ENCODE measurements at places on chromosomes 7 and 10.

DNA sequence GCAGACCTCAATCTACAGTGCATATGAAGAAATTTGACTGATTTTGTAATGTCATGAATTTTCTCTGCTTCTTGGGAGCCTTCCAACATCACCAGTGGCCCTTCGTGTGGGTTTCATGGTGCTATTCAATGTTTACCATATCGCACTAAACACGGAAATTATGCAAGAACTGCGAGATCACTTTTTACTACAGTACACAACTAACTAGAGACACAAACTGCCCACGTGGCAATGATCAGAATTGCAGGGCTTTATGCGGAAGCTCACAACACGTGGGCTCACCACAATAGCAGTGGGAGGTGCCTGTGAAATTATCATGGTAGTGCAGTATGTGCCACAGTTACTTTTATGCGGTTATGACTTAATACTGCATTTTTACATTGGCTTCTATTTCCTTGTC is 449.7 kb upstream of the KLF6 start:
- DNase-seq, result no peak

- DNase-seq, result no peak
Measured at GRCh38 chr10:86944031-86944419, 13.4 kb downstream of the MMRN2 start.

- DNase-seq, result no peak
Measured at GRCh38 chr7:66542049-66542448, 86.6 kb upstream of the KCTD7 start.

- no peak for DNase-seq
Measured at GRCh38 chr10:80405626-80406025, 2.7 kb upstream of the PRXL2A start.

GRCh38 chr7:131449373-131449902 is 107.0 kb downstream of the PODXL start:
- DNase-seq, result no peak

DNA sequence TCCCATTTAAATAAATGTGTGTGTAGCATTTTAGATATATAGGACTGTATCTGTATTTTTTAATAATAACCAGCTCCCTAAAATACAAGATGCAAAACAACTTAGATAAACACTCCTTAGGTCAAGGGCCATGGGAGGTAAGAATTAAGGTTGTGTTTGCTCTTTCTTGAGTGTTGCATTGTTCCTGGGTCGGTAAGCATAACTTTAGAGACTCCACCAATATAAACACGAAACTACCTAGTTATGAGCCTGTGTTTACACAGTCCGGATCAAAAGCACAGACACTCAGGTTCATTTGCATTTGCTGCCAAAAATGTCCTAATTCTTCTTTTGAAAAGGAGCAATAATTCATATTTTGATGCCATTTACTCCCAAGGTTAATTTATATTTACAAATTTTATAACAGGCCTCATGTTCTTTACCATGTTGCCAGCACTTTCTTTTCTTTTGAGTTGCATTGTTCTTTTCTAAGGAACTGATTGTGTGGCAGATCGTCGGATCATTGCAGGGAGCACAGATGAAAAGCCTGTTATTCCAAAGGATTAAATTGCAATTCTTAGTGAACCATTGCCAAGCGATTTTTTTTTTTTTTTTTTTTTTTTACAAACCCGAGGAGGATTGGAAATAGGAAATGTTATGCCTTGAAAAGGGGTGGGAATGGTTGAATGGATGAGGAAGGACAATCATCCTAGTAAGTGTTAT is 45.8 kb upstream of the GLCCI1 start:
- no peak for DNase-seq

DNA sequence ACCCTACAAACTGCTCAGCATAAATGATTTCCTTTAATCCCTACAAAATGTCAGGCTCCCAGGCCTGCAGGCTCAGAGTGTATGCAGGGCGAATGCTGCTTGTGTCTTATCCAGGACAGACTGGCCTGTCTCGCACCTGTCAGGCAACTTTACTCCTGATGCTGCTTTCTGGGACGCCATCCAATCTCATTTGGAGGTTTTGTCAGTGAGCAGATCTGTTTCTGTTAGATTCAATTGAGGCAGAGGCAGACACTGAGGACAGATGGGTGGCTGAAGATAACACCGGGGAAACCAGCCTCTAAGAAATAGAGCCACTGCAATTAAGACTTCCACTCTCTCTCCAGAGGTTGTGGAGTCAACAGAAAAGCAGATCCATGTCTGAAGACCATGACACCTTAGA is 115.6 kb downstream of the DPP6 start:
- DNase-seq, result no peak

DNA sequence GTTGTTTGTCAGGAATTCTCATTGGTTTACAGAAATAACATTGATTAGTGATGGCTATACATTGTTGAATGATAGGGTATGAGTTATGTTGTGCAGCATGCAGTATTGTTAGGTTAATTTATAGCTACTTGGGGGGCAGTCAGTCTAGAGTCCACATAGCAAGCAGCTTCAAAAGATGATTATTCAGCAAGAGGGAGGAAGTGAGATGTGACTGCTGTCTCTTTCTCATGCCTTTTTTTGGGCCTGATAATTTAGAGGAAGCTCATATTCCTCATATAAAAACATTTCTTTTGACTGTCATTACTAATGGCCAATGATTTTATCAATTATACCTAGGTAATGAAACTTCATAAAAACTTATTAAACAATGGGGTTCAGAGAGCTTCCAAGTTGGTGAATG is 3.4 kb upstream of the TBRG4 start:
- DNase-seq, result no peak

- no peak for DNase-seq
Measured at GRCh38 chr10:28623483-28623882, 53.8 kb upstream of the BAMBI start.

DNA sequence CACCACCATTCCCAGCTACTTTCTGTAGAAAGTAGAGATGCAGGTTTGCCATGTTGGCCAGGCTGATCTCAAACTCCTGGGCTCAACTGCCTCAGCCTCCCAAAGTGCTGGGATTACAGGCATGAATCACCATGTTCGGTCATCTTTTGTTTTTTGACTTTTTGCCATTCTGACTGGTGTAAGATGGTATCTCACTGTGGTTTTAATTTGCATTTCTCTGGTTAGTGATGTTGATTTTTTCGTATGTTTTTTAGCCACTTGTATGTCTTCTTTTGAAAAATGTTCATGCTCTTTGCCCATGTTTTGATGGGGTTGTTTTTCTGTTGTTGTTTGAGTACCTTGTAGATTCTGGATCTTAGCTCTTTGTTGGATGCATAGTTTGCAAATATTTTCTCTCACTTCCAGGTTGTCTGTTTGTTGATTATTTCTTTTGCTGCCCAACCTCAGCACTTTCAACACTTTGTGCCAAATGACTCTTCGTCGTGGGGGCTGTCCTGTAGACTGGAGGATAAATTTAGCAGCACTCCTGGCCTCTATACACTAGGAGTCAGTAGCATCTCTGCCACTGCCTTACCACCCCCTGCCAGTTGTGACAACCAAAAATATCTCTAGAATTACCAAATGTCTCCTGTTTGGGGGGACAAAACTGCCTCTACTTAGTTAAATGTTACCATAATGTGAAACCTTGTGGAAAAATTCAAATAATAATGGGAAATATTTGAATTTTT is 6.5 kb upstream of the CPED1 start:
- DNase-seq, result no peak

GRCh38 chr10:31321396-31321941 is 2.5 kb downstream of the ZEB1 start:
- peak; percentile 67 for DNase-seq

DNA sequence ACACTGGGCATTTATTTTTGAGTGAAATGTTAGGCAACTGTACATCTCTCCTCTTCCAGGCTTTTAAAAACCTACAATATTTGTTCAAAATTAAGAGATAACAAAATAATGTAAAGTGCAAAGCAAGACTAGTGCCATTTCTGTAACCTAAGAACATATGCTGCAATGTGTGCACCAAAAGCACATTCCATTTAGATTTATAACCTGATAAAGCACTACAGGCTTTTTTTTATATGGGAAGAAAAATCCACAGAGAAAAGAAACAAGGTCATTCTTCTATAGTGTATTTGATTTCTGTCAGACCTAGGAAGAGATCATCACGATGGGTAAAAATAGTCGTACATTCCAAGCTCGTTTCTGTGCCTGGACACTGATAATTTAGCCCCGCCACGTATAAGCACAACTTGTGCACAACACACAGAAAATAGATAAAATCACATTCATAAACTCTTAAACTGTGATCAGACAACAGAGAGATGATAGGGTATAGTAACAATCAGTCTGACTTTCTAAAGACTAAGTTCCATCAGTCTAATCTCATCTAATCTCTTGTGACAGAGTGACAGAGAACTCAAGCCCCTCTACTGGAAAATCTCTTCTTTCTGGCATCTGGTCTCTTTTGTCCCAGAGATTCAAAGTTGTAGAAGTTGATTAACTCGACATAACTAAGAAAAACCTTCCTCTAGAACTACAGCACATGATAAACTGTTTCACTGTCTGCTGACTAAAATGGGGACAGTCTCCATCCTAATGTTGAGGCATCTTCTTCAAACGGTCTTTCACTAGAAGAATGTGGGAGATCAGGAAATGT is 6.7 kb downstream of the LAMB1 start:
- no peak for DNase-seq

GRCh38 chr7:69951458-69951857 is 353.2 kb downstream of the AUTS2 start:
- DNase-seq, result no peak

GRCh38 chr10:63666836-63667383 is 145.7 kb downstream of the REEP3 start:
- peak; percentile 59 for DNase-seq

- DNase-seq, result no peak
Measured at GRCh38 chr7:32259931-32260596, 189.9 kb upstream of the PDE1C start.

GRCh38 chr7:94003446-94004023 is 620 bp downstream of the BET1 start:
- DNase-seq, result peak; percentile 63

DNA sequence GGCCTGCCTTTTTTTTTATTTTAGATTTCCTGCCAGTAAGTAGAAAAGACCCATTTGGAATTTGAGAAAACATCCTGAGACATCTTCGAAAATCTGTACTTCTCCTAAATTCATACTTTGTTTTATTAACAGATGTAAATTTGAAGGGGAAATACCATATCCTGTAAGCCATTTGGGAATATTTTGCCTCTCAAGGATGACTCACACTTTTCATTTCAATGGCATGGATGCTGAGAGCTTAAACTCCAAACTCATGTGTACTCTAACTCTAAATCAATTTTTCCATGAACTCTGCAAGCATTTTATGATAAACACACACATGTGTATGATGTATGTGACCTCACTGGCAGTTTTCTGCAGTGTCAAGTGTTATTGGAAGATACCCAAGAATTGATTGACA is 89.0 kb downstream of the SEMA3A start:
- DNase-seq, result no peak

DNA sequence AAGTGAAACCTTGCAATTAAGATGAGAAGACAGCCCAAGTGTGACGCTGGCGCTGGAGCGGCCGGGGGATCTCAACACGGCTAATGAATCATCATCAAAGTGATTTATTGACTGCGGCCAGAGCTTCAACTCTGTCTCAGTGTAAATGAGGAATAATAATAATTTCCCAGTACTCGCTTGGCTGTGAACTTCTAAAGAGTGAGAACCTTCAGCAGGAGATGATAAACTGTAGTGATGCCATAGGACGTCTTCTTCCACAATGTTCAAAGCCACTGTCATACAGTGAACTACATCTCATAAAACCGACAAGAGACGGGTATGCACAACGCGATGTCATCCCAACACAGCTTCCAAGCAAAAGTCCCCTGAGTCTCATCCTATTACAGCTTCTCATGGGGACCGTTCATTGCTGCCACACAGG is 123.6 kb upstream of the NOBOX start:
- DNase-seq, result no peak

GRCh38 chr7:155769701-155770100 is 42.6 kb downstream of the SHH start:
- no peak for DNase-seq

DNA sequence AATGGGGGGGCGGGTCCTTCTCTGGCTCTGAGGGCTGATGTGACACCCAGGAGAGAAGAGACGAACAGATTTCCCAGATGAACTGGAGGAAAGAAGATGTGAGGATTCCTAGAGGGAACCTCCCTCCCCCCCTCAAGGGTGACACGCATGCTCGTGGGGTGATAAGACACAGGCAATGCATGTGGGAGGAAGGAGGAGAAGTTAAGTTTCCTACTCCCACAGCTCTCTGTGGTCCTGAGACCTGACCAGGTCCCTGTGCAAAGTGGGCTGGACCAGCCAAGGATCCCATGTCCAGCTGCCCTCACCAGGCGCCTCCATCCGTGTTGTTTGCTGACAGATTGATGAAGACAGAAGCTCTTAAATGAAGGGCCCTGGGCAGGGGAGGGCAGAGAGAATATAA is 112.6 kb downstream of the SH3PXD2A start:
- no peak for DNase-seq

GRCh38 chr7:103689255-103689654 is 243.2 kb upstream of the SLC26A5 start:
- no peak for DNase-seq

DNA sequence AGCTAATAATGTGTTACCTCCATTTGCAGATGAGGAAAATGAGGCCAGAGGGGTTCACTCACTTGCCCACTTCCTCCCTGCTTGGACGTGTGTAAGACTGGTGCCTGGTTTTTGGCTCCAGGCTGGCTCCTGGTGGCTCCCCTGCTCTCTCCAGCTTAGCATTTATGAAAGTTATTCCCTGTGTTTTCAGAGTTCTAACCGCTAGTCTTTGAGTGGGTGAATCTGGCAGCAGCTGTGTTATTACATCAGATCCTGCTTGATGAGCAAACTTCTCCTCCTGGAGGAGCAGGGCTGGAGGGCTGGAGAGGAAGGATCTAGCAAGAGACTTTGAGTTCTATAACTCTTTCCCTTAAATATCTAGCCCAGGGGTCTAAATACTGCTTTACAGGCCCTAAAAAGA is 80.9 kb upstream of the AGBL3 start:
- DNase-seq, result peak; percentile 68

DNA sequence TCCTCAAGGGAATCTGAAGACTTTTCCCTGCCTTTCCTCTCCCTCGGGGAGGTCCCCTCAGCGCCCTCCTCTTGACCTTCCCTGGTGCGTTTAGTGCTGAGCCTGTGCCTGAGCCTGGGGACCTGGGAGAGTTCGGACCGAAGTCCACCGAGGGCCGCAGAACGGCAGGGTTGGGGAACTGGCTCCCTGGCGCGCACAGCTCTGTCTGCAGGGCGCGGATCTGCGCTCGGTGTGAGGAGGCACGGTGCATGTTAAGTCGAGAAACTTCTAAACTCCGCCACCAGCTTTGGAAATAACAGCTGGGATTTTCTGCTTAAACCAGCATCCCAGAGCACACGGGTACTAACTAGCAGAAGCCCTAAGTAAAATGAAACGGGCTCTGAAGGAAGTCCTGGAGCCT is 44.2 kb upstream of the SLC29A4 start:
- no peak for DNase-seq

DNA sequence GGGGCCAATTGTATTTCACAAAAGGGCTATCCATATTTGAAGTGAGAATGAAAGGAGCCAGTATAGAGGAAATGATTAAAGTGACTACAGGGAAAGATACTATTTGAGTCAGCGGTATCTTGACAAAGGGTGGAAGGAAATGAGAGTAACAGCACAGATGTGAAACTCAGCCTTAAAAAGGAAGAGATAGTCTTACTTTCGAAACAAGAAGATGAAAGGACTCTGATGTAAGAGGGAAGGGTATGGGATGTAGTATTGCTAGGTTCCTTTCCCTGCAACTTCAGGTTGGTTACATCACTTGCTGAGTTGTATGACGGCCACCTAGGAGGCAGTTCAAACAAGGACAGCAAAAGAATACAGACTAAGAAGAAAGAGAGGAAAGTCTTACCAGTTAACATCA is 13.7 kb downstream of the CISD1 start:
- DNase-seq, result no peak

- no peak for DNase-seq
Measured at GRCh38 chr7:63067897-63068585, 930.6 kb upstream of the ZNF722 start.

Measured in stomach (tissue), 19 donors.